Activated naive CD4-positive, alpha-beta T cell (primary cell): ENCODE measurements at places on chromosomes 7 and 10.

- DNase-seq: no peak
These were observed 143.4 kb upstream of the PCGF5 start for GRCh38 chr10:91076991-91077548.

- DNase-seq: no peak
These were observed 274.7 kb upstream of the MTPN start for GRCh38 chr7:136251826-136252225.

- DNase-seq: no peak
These were observed 178.2 kb downstream of the RELN start for GRCh38 chr7:103811290-103811689.

GRCh38 chr10:26621889-26622711 is 75.4 kb upstream of the PDSS1 start:
- DNase-seq: no peak

DNA sequence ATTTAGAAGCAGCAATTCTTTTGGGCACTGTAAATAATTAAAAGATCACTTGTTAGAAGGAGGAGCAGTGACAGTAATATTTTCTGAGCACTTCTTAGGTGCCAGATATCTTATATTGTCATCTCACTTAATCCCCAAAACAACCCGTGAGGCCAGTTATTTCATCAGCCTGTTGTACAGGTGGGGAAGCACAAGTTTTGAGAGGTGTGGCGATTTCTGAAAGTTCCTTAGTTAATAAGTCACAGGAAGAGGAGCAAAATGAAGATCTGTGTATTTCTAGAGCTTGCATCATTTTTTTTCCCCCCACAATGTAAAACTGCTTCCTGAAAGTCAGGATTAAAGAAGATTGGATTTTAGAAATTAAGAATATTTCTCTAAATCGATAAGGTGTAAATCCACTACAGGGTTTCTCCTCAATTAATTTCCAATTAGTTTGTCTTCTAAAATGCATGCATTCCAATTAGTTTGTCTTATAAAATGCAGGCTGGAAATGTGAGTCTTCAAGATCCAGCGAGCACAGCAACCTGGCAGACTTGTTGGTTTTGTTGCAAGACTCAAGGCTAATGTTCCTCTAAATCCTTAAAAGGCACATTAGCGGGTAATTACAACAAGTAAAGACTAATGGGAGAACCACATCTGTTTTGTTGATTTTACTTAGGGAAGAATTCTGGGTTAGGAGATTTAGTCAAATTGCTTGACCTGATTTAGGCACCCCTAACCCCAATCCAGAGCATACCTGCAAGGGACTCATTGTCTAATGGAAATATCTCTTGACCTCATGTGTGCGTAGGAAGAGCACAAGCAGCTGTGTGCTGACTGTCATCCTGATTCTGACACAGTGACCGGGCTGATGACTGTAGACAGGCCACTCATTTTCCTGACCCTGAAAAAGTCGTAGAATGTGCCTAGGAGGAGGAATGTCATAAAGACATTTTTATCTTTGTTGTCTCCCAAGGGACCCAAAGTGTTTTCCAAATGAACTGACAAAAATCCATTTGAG is 272.0 kb downstream of the BAMBI start:
- DNase-seq: no peak

DNA sequence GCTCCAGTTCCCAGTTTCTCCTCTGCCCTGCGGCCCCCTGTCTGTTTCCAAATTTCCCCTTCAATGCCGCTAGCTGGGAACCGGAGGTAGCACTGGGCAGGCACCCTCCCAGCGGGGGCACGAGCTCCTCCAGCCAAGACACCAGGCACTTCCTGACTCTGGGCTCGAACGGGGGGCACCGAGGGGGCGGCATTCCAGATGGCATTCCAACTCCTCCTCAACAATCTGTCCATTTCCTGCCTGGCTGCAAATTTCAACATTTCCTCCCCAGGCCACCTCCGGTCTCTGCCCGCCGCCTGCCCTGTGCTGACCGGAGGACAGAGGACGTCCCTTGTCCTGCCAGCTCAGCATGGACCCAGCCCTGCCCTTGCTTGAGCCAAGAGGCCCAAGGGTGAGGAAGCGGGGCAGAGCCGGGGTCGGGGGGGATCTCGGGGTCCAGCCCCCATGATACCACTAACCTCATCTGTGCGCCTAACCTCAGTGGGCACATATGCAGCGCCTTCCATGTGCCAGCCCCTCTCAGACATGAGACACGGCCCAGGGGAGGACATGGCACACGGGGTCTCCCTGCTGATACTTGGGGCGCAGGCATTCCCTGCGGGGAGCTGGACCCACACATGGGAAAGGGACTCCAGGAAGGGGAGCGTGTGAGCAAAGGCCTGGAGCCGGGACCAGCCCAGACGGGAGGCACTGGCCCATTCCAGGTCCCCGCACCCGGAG is 58.0 kb downstream of the PDGFA start:
- no peak for DNase-seq

GRCh38 chr10:8040651-8041050 is 13.8 kb upstream of the GATA3 start:
- DNase-seq: no peak

GRCh38 chr7:29607889-29608288 is 44.3 kb downstream of the PRR15 start:
- DNase-seq: no peak

- no peak for DNase-seq
These were observed 18.3 kb downstream of the ATP6V1F start for GRCh38 chr7:128880791-128881457.

DNA sequence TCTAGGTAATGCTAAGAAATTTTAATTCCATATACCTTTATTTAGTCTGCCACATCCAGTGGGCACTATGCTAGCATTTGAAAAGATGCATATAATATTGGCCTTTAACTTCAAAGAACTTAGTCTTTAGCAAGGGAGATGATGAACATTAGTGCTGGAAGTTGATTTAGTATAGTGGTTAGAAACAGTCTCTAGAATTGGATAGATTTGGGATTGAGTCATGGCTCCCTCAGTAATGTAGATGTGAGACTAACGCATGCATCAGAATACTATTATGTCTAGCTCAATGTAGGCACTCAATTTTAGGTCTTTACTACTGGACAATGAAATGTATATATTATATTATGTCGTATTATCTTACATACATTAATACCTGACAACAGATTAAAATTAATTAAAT is 5.8 kb downstream of the DKK1 start:
- DNase-seq: no peak

DNA sequence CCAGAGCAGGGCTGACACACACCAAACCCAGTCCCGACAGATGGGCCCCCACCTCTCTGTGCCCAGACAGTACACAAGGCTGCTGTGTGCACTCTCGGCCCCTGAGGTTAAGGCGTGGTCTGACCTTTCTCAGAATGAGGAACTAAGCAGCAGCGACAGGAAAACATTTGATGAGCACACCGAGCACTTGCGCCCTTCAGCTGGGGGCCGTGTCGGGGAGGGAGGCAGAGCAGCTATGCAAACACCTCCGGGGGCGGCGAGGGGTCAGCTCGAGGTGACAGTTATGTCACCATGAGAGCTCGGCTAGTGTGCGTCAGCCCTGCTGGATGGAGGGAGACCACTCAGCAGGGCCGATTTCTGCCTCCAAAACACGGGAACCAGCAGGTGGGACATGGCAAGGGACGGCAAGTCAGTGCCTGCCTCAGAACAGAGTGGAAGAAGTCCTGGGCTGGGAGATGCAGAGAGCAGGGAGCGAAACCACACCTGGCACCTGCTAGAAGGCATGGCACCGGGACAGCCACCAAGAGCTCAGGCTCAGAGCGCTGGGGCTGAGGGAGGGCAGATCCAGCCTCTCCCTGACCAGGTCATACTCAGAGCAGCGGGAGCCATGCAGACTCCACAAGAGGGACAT is 57.4 kb downstream of the CHST15 start:
- DNase-seq: no peak

- no peak for DNase-seq
These were observed 107.0 kb downstream of the WDR37 start for GRCh38 chr10:1163204-1163660.

GRCh38 chr7:38462819-38463218 is 168.4 kb downstream of the AMPH start:
- DNase-seq: no peak

- no peak for DNase-seq
These were observed 21.0 kb upstream of the LMTK2 start for GRCh38 chr7:98085674-98086073.

GRCh38 chr10:80697926-80698325 is 160.2 kb downstream of the SH2D4B start:
- DNase-seq: no peak

DNA sequence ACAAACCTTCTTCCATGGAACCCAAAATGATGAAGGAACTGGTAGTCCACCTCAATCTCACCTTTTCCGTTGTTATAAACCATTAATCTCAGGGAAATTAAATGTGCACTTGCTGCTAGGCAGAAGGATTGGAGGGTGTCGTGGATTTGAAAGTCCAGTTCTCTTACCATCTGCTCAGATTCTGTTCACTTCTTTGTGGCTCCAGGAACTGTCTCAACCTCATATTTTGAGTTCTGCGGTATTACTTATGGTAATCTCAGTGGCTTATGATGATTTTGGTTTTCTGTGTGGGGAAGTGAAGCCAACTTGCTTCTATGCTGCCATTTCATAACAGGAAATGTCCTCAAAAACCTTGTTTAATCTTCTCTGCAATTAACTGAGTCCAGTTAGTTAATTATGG is 136.4 kb downstream of the CDC14C start:
- no peak for DNase-seq

GRCh38 chr7:35384761-35385700 is 131.1 kb upstream of the TBX20 start:
- no peak for DNase-seq

DNA sequence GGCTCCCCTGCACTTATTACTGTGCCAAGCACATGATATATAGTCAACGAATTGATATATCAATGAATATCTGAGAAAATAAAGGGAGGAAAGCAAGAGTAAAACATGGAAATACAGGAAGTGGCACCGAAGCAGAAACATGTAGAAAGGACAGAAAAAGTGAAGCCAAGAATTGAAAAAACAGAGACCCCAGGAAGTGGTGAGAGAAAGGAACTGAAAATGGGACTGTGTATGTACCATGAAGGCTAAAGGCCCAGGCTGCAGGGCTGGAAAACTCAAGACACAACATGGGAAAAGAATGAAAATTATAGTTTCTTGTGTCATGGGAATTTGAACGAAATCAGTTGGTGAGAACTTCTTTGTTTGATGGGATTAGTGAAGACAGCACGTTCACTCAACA is 60.6 kb downstream of the MAP3K8 start:
- DNase-seq: no peak

DNA sequence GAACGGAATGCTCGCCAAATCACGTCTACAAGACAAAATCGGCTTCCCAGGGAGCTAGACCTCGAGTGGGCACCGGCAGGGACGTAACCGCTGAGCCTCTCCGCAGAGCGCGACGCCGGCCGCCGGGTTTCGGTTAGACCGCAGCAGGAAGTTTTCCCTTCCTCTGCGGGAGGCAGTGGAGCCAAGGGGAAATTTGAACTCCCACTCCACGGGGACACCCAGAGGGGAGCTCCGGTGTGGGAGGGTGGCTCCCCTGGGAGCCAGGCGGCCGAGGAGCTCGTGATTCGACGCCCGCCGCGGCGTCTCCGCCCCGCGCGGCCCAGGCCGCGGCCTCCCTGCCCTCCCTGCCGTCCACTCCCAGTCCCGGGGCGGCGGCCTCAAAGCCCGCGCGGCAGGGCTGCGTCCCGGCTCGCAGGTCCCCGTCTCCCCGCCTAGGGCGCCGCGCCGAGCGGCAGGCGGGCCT is 426 bp downstream of the SYPL1 start:
- peak; percentile 29 for DNase-seq

GRCh38 chr10:132655735-132656134 is 118.1 kb downstream of the INPP5A start:
- no peak for DNase-seq

DNA sequence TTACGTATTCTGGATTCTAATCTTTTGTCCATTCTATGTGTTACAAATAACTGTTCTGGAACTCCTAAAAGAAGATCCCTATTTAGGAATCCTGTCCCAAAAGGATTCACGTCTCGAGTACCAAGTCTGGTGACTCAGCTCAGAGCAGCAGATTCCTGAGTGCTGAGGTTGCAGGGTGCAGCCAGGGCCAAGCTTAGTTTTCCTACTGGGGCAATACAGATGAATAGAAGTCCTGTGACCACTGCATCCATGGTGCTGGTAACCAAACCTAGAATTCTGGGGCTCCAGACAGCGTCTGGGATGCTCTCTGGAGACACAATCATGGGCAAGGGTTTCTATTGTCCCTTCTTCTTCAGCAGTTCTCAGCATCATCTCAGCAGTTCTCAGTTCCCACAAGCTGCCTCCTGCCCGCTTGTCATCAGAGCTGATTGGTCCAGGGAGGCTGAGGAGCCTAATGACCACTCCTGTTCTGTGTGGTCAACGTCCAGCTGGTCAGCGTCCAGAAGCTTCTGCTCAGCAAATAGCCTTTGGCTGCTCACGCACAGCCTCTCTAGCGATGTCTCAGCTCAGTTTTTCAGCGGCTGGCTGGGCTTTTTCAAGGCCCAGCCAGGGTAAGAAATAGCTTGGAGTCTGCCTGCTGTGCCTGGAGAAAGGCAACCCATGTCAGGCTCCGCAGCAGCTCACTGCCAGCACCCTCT is 50.4 kb upstream of the C7orf33 start:
- no peak for DNase-seq

DNA sequence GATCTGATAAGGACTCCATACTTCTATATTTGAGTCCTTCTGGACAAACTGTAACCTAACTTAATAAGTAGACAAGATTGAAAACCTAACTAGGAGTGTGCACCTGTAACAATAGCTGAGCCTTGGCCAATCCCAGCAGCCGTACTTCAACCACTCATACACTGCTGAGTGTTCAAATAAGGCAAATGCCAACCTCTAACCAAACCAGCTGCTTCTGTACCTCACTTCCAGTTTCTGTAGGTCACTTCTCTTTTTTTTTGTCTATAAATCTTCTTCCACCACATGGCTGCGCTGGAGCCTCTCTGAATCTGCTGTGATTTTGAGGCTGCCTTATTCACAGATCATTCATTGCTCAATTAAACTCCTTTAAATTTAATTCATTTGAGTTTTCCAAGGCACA is 753.2 kb downstream of the DNAJB9 start:
- no peak for DNase-seq

DNA sequence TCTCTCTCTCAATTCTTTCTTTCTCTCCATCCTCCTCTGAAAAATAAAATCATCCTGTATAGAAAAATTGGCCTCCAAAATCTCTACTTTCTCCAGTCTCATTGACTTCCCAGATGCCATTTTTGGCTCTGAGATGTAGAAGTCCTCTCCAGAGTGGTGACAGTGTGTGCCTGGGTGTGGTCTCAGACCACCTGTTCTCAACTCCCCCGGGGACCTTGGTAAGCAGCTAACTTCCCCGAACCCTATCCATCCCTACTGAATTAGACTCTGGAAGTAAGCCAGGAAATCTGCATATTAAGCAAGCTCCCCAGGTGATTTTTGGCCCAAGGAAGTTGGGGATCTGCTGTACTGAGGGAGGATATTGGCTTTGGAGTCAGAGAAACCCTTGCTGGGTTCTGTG is 120.5 kb downstream of the WDR11 start:
- no peak for DNase-seq

GRCh38 chr7:111676811-111677210 is 114.5 kb upstream of the IMMP2L start:
- no peak for DNase-seq

- DNase-seq: no peak
These were observed 2.5 kb upstream of the CLDN4 start for GRCh38 chr7:73828107-73828803.

GRCh38 chr7:284762-285722 is 4.9 kb upstream of the FOXL3 start:
- no peak for DNase-seq

- no peak for DNase-seq
These were observed 55.6 kb downstream of the ARHGAP22 start for GRCh38 chr10:48549236-48549635.

- no peak for DNase-seq
These were observed 84.0 kb downstream of the NRBF2 start for GRCh38 chr10:63217120-63217605.

- no peak for DNase-seq
These were observed 4.0 kb upstream of the SLC29A4 start for GRCh38 chr7:5278766-5279165.
